ENCODE measurements at places on chromosomes 4 and X.

DNA sequence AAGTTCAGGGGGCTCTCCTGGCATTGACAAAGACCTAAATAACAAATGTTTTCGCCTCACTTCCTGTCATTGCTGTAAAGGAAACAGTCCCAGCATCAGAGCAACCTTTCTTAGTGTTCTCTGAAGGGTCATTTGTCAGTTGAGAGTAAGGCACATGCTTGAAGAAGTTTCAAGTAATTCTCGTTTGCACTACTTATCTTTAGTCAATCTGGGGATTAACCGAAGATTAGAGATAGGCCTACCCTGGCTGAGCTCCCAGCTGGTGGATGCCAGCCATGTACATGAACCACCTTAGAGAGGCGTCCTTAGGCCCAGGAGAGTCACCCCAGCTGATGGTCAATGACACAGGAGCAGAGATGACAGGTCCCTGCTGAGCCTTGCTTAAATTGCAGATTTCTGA is 189.9 kb upstream of the PGRMC2 start:
- DNase-seq, result no peak

- no peak for DNase-seq
These were observed 23.2 kb upstream of the GAB1 start for GRCh38 chr4:143313521-143313920.

- no peak for DNase-seq
These were observed 32.6 kb downstream of the DCK start for GRCh38 chr4:71026086-71026485.

GRCh38 chr4:71293705-71294104 is 45.1 kb upstream of the SLC4A4 start:
- no peak for DNase-seq

GRCh38 chr4:144709793-144710525 is 64.0 kb downstream of the HHIP start:
- DNase-seq, result no peak

DNA sequence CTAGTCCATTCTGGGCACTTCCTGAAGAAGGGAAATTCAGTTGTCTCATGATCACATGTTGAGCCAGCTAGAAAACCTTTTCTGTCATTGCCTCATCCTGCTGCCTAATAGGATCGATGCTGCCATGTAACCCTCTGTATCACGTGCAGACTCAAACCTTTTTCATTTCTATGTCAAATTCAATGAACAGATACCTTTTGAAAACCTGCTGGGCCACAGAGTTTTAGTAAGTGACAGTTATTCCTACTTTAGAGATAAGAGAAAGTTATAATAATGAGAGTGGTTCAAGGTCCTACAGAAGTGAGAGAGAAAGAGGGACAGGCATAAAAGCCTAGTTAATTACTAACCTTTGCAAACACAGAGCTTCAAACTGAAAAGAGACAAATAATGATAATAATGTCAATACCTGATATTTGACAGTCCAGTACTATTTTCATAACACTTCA is 46.0 kb downstream of the MAOA start:
- no peak for DNase-seq

GRCh38 chr4:8745826-8746225 is 125.8 kb downstream of the HMX1 start:
- DNase-seq, result no peak

- no peak for DNase-seq
These were observed 139.2 kb upstream of the AADAT start for GRCh38 chr4:170229006-170229405.

DNA sequence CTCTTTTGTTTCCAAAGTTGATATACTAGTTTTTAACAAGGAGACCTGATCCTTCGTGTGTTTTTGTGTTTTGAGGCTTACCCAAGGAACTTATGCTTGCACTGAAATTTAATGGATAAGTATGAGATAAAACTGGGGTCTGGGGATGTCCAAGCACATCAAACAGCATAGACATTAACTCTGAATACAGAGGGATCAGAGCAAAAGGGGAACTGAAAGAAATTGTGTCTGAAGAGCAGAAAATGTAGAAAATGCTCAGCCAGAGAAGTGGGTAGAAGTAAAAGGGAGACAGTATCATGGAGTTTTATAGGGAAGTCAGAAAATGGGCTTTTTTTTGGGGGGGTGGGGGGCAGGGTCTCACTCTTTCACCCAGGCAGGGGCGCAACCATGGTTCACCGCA is 695.4 kb downstream of the ARAP2 start:
- no peak for DNase-seq

DNA sequence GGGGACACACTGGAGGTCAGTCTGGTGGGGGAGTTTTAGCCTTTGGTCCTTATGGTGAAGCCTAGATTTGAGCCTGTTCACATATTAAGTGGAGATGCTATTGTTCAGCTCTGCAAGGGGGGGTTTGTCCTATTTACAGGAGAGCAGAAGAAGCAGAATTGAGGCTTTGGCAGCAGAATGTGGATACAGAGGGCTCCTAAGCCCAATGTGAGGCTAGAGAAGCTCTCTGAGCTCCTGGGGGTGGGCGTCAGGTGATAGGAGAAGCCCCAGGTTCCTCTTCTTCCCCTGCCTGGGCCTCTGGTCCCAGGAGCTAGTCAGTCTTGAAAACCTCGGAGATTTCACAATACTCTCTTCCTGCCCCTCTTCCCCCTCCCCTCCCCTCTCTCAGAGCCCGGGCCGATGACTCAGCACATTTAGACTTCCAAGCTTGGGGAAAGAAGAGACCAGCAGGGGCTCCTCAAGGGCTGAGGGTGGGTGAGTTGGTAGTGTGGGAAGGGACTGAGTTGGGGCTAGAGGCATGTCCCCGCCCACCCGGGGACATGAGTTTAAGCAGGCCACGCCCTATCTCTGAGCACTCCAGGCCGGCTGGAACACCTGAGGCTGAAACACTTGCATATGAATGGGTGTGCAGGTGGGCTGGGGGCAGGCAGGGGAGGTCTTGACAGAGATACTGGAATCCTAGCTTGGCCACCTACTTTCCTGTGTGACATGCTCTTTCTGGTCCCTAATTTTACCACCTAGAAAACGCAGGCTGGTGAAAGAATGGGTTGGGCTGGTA is 3.4 kb downstream of the TFE3 start:
- DNase-seq, result peak; percentile 20

Measured in activated effector memory CD4-positive, alpha-beta T cell treated with Interleukin-2 at 50 U/mL for 16 hours (primary cell).